ENCODE measurements at places on chromosomes 3 and 15.
A peak's percentile ranks its signal among the peaks of the same experiment; 100 is the strongest.

DNA sequence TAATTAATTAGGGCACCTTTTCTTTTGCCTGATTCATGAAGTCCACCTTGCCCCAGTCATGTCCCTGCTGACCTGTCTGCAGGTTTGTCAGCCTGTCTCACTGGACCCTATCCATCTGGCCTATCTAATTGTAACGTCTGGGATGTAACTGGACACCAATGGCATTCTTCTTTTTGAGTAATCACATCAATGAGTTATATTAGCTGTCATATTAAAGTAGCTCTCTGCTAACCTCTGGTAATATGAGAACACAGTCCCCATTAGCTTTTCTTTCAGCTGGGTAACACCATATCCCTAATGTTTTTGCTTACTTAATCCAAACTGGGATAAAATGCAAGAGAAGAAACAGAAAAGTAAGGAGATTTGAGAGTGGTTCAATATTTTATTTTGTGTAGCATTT lies 166.2 kb upstream of the VEPH1 start:
- peak; percentile 10 for DNase-seq

- no peak for DNase-seq
Measured at GRCh38 chr3:111173328-111173900, 101.8 kb downstream of the NECTIN3 start.

- DNase-seq = no peak
Measured at GRCh38 chr3:111737047-111737705, 121.9 kb upstream of the PHLDB2 start.

DNA sequence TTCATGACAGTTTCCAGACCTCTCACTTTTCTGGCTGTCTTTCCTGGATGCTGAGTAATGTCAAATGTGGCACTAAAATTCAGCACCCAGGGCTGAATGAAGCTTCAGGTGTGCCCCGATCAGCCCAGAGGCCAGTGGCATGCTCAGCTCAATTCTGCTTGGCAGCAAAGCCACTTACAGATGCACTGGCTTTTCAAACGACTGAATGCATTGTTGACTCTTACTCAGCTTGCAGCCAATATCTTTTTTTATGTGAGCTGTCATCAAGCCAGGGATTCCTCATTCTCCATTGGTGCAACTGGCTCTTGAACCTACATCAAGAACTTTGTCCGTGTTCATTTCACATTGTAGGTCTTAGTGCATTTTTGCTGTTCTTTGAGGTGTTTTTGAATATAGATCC lies 60.7 kb downstream of the ZDHHC19 start:
- peak; percentile 20 for DNase-seq

- no peak for DNase-seq
Measured at GRCh38 chr15:48233246-48233645, 27.1 kb downstream of the SLC12A1 start.

DNA sequence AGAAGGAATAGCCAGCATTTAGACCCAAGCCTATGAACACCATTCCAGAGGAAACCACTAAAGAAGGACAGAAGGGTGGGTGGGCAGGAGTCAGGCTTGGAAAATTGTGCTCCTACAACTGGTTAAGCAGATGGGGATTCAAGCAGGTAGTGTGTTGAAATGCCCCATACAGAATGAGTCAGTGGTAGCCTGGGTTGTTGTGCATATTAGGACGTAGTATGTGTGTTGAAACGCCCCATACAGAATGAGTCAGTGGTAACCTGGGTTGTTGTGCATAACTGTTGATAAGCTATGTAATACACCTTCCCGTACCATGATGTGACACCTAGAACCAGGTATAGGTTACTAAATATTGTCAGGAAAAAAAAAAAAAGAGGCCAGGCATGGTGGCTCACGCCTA lies 34.0 kb downstream of the MINDY4B start:
- DNase-seq = no peak

GRCh38 chr3:152192050-152192449 lies 76.7 kb upstream of the MBNL1 start:
- no peak for DNase-seq

- no peak for DNase-seq
Measured at GRCh38 chr3:28606283-28606682, 257.7 kb upstream of the AZI2 start.

- DNase-seq = no peak
Measured at GRCh38 chr15:41487381-41487780, 6.3 kb upstream of the ITPKA start.

- no peak for DNase-seq
Measured at GRCh38 chr3:134340362-134340981, 33.8 kb downstream of the AMOTL2 start.

- no peak for DNase-seq
Measured at GRCh38 chr3:12413721-12414255, 70.5 kb upstream of the TSEN2 start.

DNA sequence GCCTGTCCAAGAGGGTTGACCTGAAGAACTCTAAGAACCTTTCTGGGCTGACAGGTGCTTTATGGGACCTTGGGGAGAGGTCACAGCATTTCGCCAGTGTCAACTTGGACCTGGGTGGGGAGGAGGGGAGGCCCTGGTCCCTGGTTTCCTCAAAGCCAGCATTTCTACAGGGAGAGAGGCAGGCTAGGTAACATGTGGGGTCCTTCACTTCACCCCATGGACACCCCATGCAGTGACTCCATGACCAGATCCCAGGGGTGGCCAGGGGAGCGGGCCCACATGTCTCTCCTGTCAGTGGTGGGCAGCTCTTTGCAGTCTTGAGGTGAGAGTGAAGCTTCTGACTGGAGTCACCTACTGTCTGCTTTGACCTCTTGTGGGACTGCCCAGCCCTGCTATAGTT lies 35.8 kb downstream of the GOLGA6L10 start:
- DNase-seq = no peak

- no peak for DNase-seq
Measured at GRCh38 chr15:96966554-96966953, 636.1 kb downstream of the NR2F2 start.

DNA sequence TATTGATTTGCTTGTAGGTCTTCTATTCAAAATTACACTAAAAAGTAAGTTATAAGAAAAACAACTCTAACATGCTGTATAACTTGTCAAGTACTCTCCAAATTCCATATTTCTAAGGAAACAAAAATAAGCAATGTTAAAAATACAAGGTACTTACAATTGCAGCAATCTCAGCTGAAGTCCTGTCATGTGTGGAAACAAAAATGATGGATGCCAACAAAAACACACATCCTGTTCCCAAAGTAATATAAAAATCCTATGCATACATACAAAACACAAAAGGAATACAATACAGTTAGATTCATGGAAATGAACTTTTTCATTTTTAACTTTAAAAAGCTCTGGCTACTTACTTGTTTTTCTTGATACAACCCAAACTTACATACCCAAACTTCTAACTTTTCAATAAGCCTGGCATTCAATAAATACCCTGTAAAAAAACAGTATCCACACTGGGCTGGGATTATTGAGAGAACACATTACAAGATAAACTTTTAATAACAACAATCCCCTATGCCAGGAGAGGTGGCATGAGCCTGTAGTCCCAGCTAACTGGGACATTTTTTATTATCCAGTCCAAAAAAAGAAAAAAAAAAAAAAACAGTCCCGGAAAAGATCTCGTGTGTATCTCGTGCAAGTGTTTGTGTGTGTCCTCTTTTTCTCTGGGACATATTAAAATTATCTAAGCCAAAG lies 14.7 kb downstream of the CMTM6 start:
- no peak for DNase-seq

DNA sequence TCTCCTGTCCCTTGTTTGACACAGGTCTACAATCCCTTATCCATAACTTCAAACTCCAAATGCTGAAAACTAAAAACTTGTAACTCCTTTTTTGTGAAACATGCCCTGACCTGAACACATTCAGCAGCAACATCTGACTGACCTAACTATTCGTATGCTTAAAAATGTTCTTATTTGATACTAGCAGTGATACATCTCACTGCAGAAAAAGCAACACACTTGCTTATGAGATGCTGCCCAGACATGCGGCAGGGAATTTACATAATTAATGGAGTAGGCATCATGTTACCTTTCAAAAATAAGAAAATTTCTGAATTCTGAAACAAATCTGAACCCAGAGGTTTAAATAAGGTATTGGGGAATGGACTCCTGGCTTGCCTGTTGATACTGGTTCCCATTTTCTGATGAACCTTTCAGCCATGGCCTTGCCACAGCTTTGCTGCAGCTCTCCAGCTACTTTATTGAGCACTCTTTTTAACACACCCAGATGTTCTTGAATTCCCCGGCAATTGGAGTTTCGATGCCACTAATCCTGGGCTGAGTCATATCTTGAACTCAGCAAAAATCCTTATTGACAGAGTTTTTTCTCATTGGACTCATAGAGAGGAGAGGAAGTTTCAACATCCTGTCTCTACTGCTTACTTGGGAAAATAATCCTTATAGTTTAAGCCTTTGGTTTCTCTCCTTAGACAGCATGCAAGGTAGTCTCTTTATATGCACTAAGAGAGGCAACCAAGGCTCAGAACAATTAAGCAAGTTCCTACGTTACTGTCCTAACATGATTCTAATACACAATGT lies 296.6 kb upstream of the LMCD1 start:
- peak; percentile 11 for DNase-seq

DNA sequence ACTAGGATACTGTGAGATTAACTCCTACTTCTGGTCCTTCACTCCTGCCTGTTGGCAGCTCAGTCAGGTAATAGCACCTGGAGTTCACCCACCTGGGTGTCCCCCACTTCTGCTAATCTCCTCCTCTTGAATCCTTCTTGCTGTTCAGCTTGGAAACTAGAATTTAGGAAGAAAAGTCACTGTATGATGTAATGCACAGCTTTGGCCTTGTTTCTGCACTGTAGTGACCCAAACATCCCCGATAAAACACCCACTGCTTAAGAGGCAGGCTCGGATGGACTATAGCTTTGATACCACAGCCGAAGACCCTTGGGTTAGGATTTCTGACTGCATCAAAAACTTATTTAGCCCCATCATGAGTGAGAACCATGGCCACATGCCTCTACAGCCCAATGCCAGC lies 24.8 kb downstream of the STARD5 start:
- no peak for DNase-seq

DNA sequence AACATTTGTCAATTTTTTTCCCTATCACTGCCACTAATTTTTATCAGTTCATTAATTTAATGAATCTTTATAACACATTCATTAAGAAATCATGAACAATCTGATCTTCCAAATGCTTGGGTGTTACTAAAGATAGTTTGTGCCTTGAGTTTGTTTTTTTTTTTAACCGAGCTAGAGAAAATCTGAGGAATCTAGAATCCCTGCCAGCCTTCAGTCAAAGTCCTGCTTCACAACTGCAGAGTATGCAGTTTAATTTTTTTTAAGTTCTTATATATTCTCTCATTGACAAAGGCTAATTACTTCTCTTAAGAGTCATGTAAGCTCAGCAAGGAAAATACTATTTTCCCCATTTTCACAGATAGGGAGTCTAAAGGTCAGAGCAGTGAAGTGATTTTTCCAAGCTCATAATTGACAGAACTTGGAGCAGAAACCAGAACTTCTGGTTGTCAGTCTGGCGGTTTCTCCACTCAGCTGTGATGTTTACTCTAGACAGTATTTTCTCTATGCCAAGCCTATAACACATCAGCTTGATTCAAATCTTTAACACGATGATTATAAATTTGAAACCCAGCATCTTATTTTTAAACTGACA lies 55.7 kb downstream of the TNIK start:
- DNase-seq = peak; percentile 6

DNA sequence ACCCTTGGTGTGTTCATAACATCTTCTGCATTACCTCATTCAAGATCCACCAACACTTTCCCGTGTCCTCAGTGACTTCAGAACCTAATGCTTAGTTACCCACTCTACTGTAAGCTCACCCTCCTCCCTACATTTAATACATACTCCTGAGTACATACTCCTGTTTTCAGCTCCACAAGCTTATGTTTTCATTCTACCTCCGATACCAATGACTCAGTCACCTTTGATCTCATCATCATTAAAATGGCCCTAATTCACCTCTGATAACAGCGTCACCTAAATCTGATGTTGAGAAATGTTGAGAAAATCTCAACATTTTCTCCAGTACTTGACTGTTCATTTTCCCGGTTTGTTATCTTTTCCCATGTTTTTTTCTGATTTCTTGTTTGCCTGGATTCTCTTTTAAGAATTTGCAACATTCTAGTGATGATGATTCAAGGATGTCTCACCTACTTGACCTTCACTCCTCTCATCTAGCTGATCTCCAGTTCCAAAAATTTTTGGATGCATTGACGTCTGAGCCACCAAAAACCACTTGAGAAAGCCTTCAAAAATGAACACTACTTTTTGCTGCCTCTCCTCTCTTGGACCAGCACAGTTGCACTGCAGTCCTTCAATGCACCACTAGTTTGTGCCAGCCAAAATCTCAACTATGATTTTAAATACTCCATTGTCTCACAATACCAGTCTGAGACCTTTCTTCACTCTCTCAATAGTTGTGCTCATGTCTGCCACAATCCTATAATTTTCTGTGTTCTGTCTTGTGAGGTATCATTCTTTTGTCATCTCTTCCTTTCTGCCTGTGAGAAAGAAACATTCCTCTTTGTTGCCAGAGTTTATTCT lies 220.7 kb upstream of the SEMA6D start:
- DNase-seq = no peak

DNA sequence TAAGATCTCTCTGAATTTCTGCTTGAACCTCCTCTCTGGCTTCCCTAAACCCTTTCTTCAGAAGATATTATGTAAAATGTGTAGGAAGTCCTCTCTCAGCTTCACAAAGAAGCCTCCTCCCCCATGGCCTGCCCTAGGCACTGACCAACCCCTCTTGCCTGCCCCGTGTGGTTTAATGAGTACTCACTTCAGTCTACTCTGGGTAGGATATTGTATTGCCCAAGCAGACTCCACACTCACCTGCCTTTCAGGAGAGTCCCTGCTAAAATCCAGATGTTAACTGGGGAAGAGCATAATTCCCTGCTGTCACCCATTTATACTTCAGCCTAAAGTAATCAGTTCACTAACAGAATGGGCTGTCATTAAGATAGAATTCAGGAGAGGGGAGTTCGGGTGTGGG lies 2.6 kb upstream of the AGBL1 start:
- no peak for DNase-seq

DNA sequence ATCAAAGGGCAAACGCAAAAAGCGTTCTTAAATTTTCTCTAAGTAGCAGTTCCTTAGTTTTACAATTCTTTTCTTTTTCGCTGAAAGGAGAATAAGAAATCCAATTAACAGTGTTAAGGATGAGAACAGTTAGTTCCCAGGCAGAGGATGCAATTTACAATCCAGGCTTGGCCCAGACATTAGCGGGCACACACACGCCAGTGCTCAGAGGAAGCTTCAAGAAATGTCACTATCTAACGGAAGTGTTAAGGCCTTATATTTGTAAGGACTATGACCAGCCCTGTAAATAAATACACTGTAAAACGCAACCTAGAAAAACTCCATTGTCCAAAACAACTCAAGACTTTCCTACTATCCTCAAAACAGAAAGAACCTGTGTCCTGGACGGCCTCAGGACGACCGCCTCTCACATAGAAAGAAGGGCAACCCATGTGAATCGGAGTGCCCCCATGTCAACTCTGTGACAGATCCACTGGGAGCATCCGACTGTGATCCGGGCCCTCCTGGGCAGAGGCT lies 1.3 kb downstream of the ACAP2 start:
- DNase-seq = peak; percentile 65

All from DMS53 (cell line).